ENCODE measurements at places on chromosomes 11 and 22.

DNA sequence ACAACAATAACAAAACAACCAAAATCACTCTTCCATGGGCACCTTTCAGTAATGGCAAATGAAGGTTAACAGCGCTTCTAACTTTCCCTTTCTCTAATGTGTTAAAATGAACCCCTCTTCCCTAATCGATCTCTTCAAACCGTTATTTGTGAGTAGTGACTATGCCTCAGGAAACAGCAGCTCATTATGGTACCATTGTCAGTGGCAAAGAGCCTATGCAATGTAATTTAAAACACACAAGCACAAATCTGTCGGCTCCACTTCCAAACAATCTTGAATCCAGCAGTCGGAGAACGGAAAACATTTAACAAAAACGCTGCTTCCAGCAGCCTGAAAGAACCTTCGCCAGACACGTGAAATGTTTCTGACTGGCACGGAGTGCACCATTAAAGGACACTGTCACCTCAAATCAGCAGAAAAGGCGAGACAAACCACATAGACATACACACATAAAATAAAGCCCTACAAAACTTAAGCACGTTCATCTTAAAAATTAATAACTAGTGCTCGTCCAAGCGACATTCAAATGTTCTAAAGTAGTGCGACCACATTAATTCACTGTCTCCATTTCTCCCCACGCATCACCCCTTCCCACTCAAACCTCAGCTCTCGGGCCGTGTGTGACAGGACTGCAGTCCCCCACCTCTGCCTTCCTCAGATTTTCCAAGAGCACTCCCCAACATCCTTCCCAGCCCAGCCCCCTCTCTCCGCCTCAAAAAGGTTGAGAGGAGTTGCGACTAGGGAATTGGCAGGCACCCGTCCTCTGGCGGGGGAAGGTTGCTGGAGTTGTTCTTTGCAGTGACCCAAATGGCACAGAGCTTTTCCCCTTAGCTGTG, 748 bp downstream of the RAB30 start:
- no peak for DNase-seq

DNA sequence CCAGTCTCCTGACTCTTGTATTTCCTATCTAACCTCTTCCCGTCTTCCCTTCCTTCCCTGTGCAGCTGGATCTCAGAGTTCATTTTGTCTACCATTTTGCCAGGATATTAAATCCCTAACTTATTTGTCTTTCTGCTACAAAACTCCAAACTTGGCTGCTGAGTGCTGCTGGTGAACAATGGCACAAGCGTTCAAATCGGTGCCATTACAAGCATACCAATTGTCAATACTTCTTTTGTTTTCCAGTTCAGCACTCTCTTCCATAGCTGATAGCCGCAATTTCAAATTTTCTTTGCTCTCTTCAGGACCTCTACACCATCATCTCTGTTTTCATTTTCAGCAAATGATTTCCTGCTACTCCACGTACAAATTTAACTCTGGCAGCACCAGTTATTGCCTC, 13.4 kb downstream of the IL18 start:
- no peak for DNase-seq

DNA sequence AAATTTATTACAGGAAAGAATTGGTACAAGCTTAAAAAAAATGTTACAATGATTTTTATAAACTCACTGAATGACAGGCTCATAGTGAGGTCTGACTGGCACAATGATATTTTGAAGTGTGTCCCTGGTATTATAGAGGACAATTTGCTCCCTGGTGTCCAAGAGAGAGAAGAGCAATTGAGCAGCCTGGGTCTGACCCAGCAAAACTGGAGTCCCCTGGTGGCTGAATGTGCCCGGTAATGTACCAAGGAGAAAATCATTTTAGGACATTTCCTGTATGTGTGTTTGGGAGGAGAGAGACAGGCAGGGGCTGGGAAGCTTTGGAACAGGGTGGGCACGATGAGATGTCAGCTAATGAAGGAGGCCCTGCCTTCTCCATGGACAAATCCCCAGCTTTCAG, 125.3 kb downstream of the APOL5 start:
- no peak for DNase-seq

GRCh38 chr11:105878510-105878909, 143.5 kb downstream of the MSANTD4 start:
- no peak for DNase-seq

GRCh38 chr22:19750507-19751490, 9.8 kb upstream of the TBX1 start:
- no peak for DNase-seq

- no peak for DNase-seq
Observed at GRCh38 chr22:49740242-49740641, 87.4 kb downstream of the BRD1 start.

GRCh38 chr11:64759131-64759721, 548 bp downstream of the PYGM start:
- DNase-seq, result no peak

DNA sequence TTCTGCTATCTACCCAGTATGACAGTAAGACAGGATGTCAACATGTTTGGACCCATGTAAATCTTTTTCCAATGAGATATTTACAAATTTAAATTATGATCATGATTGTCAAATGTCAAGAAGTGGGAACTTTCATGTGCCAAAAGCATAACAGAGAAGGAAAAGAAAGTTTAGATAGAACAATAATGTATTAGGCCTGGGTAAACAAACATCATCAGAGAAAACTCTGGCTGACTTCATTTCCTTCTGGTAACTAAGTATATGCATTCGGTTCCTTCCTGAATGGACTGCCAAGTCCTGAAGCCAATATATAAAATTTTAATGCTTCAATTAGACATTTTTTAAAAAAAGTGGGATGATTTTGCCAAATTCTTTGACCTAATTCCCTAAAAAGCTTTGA, 16.5 kb downstream of the RNF141 start:
- no peak for DNase-seq

DNA sequence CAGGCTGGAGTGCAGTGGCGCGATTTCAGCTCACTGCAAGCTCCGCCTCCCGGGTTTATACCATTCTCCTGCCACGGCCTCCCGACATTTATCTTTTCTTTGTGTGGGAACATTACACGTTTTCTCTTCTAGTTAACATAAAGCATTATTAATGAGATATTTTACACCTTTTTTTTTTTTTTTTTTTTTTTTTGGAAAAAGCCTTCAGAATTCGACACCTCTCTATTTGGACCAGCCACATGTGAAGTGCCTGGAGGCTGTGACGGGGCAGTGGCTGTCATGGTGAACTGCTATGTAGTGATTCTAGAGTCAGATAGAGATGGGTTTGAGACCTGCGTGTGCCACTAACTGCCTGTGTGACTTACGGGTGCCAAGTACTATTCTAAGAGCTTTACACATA, 64.3 kb downstream of the SMIM38 start:
- no peak for DNase-seq

DNA sequence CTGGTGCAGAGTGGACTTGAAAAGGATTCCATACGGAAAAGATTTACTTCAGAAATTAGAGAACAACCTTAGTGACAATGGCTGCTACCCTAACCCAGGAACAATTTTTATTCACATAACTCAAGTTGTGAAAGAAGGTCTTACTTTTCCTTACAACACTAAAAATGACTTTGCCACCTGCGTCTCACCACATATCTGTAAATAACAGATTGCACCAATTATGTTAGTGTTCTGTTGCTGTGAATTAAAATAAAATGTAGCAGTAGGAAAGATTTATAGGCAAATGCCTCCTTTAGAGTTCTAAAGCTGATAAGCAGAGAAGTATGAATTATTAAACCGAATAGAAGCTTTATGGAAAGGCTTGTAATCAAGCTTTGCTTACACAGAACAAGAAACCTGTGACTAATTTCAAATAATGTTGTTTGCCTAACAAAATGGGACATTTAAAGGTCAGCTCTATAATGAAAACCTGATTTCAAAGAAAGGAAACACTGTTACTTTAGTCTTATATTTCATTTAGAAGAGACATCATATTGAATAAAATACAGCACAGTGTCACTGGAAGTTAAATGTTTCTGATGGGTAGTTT, 2237.8 kb downstream of the LRRC4C start:
- no peak for DNase-seq

DNA sequence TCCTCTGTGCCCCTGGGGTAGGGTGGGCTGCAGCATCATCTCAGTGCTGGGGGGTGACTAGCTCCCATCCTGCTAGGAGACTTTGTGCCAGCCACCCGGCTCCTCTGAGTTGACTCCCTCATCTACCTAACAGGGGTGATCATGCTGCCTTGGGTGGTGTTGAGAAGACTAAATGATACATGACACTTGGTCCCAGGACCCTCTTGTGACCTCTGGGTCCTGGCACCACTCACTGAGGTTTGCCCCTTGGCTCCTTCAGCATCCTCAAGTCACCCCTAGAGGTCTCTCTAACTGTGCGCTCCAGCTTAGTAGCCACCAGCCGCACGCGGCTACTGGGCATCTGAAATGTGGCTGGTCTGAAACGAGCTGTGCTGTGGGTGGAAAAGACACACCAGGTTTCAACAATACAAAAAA, 72.1 kb downstream of the LRRC32 start:
- no peak for DNase-seq

DNA sequence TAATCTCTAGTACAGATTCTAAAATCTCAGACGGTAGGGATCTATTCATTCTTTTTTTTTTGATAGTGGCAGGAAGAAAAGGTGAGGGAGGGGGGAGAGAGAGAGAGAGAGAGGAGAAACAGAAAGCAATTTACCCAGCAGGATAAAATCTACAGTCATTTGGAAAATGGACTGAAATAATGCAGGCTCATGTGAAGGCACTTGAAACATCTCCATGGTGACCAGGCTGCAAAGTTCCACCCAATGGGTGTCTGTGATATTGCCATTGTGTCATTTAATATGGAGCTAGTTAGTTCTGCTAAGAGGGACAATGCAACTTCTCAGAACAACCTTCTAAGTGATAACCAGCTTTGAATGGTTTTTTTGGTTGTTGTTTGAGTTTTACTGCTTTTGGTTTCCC, 165.2 kb upstream of the RAG2 start:
- no peak for DNase-seq

DNA sequence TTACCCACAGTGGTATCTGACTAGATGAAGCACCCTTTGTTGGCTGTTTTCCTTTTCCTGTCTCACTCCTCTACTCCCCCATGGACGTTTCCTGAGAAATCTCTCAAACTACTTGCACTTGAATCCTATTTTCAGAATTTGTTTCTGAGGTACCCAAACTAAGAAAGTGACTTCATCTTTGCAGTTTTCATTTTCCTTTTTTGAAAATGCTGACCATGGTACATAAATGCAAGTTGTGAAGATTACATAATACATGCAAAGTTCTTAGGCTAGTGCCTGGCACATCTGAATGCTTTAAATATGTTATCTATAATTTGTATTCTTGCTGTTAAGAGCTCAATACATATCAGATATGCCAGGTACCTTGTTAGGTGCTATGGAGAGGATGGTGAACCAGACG, 644.7 kb upstream of the TENM4 start:
- no peak for DNase-seq

DNA sequence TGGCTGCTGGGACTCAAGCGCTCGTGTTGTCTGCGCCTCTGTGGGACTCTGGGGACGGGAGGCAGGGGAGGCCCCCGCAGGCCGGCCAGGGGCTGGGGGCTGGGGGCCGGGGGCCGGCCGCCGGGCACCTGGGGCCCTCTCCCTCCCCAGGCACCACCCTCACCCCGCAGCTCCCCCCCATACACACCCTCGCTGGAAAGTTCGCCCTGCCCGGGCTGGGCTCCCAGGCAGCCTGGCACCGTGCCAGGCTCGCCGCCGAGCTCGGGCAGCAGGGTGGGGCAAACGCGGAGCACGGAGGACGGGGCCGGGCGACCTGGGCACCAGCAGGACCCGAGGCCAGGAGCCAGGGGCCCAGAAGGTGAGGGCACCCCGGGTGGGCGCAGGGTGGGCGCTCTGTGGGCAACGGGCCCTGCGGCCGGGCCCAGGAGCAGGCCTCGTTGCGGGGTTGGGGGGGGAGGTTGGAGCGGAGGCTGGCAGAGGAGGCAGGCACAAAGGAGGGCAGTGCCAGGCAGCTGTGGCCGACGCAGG, 76.7 kb upstream of the WNT7B start:
- peak; percentile 42 for DNase-seq

DNA sequence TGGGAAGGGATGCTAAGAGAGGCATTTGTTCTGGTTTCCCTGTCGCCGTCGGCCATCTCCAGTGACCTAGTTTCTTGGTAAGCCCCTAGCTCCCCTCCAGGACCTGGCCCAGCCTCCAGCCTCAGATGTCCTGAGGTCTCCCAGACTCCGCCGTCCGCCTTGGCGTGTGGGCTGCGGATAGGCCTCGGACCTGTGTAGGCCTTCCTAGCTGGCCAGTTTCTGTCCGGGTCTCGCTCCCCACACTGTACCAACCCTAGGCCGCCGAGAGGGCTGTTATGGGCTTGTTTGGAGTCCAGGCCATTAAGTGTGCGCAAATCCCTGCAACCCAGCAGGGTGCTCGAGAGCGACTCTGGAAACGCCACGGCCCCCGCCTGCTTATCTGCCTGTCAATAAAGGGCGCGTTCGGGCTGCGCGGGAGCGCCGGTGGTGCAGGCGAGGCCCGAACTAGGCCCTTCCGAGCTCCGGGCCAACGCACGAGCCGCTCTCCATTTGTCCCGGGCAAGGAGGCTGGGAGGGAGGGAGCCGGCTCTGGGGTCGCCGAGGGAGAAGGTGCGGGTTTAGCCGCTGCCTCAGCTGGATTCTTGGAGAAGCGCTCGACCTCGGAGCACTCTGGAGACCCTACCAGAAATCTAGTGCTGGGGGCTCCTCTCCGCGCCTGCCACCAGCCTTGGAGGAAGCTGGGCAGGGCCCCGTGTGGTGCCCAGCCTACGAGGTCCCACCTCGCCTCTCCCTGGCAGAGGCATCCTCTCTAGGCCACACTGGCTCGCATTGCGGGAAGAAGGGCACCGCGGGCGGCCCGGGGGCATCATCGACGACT, 8.7 kb upstream of the PAX6 start:
- DNase-seq, result no peak

DNA sequence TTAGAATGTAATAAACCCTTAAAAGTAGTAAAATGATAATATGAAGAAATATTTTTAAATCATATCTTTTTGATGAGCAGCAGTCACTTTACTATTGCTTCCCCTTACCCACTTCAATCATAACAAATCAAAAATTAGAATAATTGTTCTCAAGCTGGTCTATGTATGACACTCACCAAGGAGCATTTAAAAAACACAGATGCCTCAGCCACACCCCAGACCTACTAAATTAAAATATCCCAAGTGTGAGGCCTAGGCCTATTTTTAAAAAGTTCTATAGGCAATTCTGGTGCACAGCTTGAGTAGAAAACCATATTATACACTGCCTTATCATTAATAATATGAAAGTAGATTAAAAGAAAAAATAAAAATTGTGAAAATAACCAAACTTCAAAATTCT, 15.2 kb downstream of the KIF18A start:
- DNase-seq, result no peak

- no peak for DNase-seq
Observed at GRCh38 chr11:44993971-44994704, 43.5 kb upstream of the TP53I11 start.

GRCh38 chr11:1728931-1729691, 21.3 kb downstream of the IFITM10 start:
- DNase-seq, result no peak
